ENCODE measurements at places on chromosomes 3 and 15. TPM values are rescaled to one million over a fixed set of nuclear protein-coding genes. Genes with fewer than 3 reads are reported as not detected.

NLGN1 gene
- not detected for total RNA-seq

GOLGA8Q gene
- 2.4 TPM for total RNA-seq

ATRIP gene
- total RNA-seq: 13.4 TPM

ADAMTS17 gene
- 0.38 TPM for total RNA-seq

WWTR1 gene
- 2.1 TPM for total RNA-seq

MITF gene
- not detected for total RNA-seq

A4GNT gene
- not detected for total RNA-seq

MYO5A gene
- 42.2 TPM for total RNA-seq

MOBP gene
- total RNA-seq: not detected

ZNF860 gene
- 0.08 TPM for total RNA-seq

CIB2 gene
- 1.1 TPM for total RNA-seq

CPA3 gene
- not detected for total RNA-seq

BCL6 gene
- 33.4 TPM for total RNA-seq

ACAP2 gene
- total RNA-seq: 77.4 TPM

PIERCE2 gene
- not detected for total RNA-seq

SPSB4 gene
- total RNA-seq: not detected

ECE2 gene
- total RNA-seq: not detected

GOLGA8M gene
- total RNA-seq: 2.2 TPM

EHHADH gene
- 1.9 TPM for total RNA-seq

SI gene
- not detected for total RNA-seq

DUOXA2 gene
- total RNA-seq: not detected

MINDY4B gene
- total RNA-seq: not detected

KIF9 gene
- total RNA-seq: 3.4 TPM

SLC27A2 gene
- total RNA-seq: 30.3 TPM

SAMMSON gene
- total RNA-seq: not detected

WDR93 gene
- total RNA-seq: not detected

GOLGA6L10 gene
- total RNA-seq: 0.95 TPM

GRIP2 gene
- 0.35 TPM for total RNA-seq

POPDC2 gene
- total RNA-seq: 3.2 TPM

MME gene
- total RNA-seq: not detected

LNP1 gene
- 2.4 TPM for total RNA-seq

SIDT1 gene
- total RNA-seq: 25.5 TPM

UACA gene
- 1.3 TPM for total RNA-seq

ZBTB20 gene
- 6.3 TPM for total RNA-seq

NUTM1 gene
- not detected for total RNA-seq

CEMIP gene
- total RNA-seq: not detected

KBTBD12 gene
- total RNA-seq: not detected

B2M gene
- total RNA-seq: 9,723 TPM

GOLGA8T gene
- total RNA-seq: not detected

GHSR gene
- total RNA-seq: not detected

All from activated CD4-positive, alpha-beta memory T cell treated with anti-CD3 and anti-CD28 coated beads, Interleukin-2, amount 10 ng/mL, durations not matched to agents 7 days and 5 days (primary cell).